ENCODE measurements at places on chromosomes 1 and 21.

- DNase-seq: no peak
These were observed 9.5 kb downstream of the COL16A1 start for GRCh38 chr1:31694069-31694963.

DNA sequence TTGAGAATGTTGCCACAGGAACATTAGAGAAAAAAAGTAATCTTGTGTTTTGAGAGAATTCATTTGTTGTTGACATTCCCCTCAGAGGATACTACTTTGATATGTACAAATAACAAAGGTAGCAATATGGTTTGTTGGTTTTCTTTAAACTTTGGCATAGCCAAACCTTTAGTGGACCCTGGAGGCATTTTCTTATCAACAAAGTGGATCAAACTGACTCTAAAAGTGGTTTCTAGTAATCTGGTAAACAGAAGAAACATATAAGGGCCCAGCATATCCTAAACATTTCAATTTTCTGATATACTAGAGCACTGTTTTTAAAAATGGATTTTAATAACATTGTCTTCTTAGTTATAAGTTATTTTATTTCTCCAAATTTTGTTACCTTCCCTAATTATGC, 29.8 kb downstream of the POU2F1 start:
- no peak for DNase-seq

DNA sequence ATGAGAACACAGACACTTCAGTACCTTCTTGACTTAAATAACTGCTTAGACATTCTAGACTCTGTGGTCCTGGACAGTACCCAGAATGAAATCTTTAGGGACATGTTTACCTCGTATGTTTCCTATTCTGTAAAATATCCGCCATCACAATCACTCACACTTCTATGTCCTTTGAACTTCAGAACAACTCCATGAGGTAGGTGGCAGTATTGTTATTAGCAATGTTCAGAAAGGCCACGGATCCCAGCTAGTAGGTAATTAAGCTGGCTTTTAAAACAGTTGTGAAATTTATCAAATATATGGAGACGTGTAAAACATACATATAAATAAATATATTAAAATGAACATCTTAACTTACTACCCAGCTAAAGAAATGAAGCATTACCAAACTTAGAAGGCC, 83.4 kb downstream of the CACHD1 start:
- no peak for DNase-seq

DNA sequence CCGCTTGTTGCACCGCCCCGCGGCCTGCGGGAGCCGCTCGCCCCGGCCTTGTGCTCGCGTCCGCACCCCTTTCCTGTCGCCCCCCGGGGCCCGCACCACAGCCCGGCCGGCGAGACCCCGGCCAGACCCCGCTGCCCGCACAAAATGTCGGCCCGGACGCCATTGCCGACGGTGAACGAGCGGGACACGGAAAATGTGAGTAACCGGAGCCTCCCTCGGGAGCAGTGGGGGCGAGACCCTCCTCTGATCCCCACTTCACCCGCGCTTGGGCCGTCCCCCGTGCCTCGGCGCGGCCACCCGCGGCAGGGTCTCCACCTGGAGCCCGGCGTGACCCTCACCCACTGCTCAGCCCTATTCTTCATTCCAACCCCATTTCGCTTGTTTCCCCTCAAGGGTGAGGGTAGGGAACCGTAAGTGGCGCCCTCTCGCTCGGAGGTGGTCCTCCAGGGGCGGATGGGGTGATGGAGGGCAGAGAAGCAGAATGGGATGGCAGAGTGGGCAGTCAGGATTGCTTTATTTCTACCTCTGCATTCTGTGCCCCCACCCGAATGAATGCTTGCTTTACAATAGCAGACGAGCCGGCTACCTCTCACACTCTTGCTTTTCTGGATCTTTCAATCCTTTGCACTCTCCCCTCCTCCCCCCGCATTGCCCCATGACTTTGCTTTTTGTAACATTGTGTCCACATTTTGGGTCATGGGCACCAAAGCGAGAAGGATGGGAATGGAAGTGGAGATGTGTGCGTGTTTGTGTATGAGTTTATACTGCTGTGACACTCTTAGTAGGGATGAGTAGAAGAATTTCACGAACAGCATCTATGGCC, 954 bp downstream of the MARK1 start:
- no peak for DNase-seq

GRCh38 chr1:54361342-54361741, 44.9 kb downstream of the SSBP3 start:
- no peak for DNase-seq

DNA sequence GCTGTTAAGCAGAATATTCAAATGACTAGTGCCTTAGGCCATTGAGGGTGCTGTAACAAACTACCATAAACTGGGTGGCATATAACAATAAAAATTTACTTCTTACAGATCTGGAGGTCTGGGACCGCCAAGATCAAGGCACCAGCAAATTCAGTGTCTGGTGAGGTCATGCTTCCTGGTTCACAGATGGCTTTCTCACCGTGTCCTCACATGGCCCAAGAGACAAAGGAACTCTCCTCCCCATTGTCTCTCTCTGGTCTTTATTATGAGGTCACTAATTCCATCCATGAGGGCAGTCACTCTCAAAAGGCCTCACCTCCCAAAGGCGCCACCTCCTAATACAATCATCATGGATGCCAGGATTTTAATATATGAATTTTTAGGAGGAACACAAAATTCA, 127.3 kb downstream of the GABPA start:
- no peak for DNase-seq

- DNase-seq: peak; percentile 98
These were observed 42.4 kb upstream of the ROR1 start for GRCh38 chr1:63731117-63732043.

GRCh38 chr1:22075718-22076117, 23.2 kb downstream of the CDC42 start:
- no peak for DNase-seq

DNA sequence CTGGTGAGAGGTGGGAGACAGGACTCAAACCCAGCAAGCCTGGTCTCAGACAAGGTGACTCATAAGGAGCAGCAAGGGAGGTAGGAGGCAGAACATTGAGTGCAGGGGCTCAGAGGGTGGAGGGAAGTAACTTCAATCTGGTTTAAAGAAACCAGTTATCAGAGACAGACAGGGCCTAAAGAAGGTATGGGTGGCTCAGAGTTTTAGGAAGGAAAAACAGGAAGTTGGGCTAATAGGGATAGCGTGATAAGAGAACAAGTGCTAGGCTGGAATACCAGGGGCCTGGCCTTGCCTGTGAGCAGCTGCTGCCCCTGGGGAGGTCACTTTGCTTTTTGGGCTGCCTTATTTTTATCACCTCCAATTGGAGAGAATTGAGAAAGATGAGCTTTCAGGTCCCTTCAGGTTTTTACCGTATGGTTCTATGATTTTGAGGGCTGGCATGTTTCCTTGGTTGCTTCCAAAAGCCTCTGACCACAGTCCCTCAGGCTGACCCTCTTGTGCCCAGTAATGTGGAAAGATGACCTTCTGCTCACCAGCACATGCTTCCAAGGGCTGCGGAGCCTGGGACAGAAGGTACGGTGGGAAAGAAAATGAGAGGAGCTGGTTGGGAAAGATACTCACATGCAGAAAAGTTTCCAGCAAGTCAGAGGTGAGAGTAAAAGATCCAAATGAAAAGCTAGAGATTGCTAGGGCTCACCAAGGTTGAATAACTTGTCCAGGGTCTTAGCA, 77.0 kb downstream of the DDR2 start:
- DNase-seq: peak; percentile 24

DNA sequence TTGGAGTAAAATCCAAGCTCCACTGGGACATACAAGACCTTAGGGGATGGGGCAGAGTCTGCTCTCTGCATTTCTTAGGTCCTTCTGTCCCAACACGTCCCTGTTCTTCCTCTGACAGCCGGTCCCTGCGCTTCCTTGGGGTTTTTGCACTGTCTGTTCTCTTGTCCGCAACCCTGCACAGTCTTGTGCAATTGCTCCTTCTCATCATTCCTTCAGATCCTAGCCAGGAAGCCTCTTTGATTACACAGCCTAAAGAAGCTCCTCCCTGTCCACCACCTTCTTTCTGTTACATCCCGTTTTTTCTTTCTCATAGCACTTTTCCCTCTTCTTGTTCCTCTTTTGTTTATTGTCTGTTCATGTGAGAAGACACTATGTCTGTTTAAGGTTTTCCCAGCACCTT, 19.9 kb downstream of the ACOT11 start:
- peak; percentile 83 for DNase-seq

- DNase-seq: peak; percentile 49
These were observed 35.5 kb downstream of the TOMM20 start for GRCh38 chr1:235093013-235093695.

DNA sequence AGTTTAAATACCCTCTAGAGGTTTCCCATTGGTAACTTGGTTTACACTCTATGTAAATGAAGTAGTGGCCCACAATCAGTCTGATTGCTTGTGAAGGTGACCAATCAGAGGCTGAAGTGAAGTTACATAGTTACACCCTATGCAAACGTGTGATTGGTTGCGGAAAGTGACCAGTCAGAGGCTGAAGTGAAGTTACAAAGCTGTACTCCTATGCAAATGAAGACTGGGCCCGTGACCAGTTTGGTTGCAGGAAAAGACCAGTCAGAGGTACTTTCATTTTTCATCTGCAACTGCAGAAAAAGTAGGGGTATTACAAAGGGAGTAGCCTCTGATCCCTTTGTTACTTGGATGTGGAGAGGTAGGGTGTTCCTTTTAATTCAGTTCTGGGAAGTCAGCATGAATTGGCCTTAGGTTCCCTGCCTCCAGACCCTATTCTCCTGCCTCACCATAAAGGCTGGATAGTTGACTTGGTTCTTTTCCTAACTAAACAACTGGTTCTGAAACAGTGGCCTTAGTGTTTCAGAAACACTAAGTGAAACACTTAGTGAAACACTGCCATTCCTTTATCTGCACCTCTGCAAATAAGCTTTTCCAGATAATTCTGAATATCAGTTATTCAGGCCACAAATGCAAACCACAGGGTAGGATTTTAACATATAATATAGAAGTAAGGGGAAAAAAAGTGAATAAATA, 39.3 kb downstream of the MAGI3 start:
- peak; percentile 17 for DNase-seq

DNA sequence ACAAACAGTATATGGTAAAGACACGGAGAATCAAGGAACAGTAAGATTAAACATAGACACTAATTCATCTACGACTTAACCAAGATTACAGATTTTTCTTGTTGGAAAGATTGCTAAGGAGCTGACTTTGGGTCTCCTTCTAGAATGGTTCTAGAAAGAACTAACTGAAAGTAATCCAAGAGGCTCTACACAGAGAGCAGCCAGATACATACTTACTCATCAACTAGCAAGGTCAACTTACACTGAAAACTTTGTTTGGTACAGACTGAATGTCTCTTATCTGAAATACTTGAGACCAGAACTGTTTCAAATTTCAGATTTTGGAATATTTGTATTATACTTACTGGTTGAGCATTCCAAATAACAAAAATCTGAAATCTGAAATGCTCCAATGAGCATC, 5.8 kb downstream of the C21orf91 start:
- peak; percentile 17 for DNase-seq

DNA sequence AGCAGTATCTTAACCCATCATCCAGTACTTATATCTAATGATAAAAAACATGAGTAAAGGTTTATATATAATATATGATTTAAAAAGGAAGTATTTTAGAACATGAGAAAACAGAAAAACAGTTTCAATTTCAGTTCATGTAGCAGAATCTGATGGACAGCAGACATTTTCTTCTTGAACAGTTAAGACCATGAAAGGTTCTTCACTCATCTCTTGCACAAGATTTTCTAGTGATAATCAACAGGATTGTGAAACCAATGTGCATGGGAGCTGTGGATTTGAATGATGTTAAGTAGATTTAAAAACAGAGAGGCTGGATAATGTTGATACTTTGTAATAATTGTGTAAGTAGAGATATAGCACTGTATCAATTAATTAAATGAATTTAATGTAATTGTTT, 1297.6 kb downstream of the BRINP3 start:
- DNase-seq: peak; percentile 92

- DNase-seq: peak; percentile 19
These were observed 43.1 kb downstream of the FOXO6 start for GRCh38 chr1:41404308-41404761.

DNA sequence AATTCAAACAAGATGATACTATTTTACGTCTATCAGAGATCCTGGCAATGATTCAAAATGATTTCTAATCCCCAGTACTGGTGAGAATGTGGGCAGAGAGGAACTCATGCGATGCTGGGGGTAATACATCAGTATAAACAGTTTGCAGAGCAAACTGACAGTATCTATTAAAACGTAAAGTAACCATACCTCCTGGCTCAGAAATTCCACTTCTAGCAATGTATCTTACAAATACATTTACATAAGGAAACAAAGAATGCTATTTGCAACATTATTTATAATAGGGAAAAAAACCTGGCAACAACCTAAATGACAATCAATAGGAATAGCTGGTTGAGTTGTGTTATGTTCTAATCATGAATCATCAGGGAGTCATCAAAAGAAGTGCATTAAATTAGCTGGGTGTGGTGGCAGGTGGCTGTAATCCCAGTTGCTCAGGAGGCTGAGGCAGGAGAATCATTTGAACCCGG, 15.9 kb downstream of the RCAN1 start:
- peak; percentile 26 for DNase-seq

DNA sequence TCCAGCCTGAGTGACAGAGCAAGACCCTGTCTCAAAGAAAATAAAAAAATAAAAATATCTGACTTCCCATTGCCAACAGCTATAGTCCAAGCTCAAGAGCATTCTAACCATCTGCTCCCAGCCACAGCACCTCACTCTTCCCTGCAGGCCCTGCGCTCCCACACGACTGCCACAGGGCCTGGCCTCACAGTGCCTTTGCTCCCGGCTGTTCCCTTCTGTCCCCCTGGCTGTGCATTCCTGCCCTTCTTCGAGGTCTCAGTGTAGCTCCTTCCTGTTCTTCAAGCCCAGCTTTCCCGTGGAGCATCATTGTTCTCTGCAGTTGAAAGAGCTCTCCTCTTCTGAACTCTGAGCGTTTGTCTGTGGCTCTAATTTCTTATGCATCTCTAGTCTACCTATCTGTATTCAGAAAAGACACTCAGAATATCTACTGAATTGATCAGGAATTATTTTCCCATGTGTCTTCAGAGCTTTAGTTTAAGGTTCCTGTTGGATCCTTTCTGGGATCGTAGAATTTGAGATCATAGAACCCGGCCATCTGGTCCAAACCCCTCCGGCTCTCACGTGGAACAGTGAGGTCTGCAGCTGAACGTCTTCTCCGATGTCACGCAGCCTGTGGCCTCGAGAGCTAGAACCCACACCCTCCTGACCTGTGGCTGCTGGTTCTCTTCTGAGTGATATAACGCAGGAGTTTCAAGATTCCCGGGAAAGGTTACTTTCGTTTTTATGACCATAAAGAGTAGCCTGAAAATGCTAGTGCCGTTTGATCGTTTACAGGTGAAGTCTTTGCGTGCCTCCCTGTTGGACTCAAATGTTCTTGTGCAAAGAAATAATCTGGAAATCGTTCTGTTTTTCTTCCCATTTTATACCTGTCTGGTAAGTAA, 54.4 kb downstream of the DOP1B start:
- DNase-seq: no peak

GRCh38 chr1:156129687-156130577, 15.4 kb downstream of the LMNA start:
- DNase-seq: peak; percentile 94

- DNase-seq: no peak
These were observed 6.5 kb downstream of the BLACAT1 start for GRCh38 chr1:205449254-205449749.

GRCh38 chr1:104195395-104195794, 445.7 kb downstream of the AMY1C start:
- DNase-seq: no peak

- DNase-seq: no peak
These were observed 23.1 kb upstream of the PKP1 start for GRCh38 chr1:201260236-201260590.

Measured in amniotic epithelial cell (primary cell).